ENCODE measurements at places on chromosomes 1 and 21. TPM values are rescaled to one million over a fixed set of nuclear protein-coding genes. Genes with fewer than 3 reads are reported as not detected.
A peak's percentile ranks its signal among the peaks of the same experiment; 100 is the strongest.

DNA sequence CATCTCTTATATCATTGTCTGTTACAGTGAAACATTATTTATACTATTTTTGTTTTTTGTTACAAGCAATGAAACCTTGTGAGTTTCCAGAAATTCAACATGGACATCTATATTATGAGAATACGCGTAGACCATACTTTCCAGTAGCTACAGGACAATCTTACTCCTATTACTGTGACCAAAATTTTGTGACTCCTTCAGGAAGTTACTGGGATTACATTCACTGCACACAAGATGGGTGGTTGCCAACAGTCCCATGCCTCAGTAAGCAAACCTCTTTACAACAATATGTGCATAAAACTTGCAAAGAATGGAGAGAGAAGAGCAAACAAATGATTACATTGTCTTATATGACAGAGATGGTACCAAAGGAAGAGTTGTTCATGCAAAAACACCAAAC, 22.4 kb downstream of the CFHR4 start:
- DNase-seq: peak; percentile 2

GRCh38 chr1:208007319-208007937, 96.5 kb upstream of the CD34 start:
- no peak for DNase-seq

DNA sequence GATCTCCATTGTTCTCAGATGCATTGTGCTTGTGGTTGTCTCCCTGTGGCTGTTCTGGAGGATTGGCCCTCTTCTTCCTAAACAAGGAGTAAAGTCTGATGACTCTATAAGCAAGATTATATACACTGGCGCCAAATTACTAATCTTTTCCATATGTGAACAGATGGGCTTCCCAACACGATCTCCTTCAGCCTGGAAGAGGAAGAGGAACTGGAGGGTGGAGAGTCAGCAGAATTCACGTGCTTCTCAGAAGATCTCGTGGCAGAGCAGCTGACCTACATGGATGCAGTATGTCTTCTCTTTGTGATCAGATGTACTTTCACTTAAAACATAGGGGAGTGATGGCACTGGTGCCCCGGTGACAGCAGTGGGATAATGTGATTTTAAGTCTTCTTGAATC, 78.7 kb downstream of the RGL1 start:
- DNase-seq: no peak

DNA sequence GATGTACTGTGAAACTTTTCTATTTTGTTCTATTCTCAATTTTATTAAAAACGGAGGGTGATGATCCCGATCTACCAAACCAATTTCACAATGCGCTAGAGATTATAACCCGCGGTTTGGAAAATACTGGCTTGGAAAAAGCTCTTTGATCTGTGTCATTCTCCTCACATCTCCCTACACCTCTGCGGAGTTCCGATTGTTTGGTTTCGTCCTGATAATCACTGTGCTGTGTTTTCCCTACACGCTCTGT, 536 bp upstream of the ABCD3 start:
- DNase-seq: no peak

DNA sequence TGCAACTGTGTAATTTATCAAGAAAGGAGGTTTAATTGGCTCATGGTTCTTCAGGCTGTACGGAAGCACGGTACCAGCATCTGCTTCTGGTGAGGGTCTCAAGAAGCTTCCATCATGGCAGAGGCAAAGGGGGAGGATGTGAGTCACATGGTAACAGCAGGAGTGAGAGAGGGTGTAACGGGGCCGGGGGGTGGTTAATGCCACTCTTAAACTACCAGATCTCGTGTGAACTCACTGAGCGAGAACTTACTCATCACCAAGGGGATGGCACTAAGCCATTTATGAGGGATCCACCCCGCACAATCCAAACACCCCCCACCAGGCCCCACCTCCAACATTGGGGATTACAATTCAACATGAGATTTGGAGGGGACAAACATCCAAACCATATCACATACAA, 21.0 kb upstream of the IFFO2 start:
- no peak for DNase-seq

Gene ATP1A2
- total RNA-seq: not detected

Gene ATAD3C
- under 0.01 TPM for total RNA-seq

DNA sequence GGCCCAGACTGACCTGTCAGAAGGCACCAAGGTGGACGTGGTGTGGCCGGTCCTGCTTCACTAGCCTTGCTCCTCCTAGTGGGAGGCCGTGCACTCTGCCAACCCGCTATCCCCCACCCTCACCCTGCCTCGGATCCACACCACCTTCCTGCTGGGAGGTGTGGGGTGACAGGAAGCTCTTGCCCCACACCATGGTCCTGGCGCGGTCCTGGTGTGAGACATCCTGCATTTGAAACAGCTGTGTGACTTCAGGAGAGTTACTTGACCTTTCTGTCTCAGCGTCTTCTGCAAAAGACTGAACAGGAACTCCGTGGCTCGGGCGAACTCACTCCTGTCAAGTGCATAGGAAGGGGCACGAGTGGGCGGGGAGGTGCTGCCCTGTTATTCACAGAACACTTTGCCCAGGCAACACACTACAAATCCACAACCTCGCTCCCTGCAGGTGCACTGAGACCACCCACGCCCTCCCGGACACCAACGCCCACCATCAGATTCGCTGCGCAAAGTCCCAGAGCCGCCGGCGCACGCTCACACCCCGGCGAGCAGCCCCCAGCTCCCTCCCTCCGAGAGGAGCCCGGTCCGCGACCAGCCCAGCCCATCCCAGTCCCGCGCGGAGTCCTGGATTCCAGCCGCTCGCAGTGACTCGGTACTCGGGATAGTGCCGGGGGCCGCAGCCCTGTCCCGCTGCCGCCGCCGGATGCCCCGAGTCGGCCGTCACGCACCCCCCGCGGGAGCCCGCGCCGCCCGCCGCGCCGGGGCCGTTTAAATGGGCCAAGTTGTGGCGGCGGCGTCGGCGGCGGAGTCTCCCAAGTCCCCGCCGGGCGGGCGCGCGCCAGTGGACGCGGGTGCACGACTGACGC, at the start of gene SAMD11:
TSS of gene SAMD11 (plus strand) at position 793 of the 860 bp plus-strand sequence. CDS start 509 bp downstream, outside the sequence.
- no peak for DNase-seq

Gene S100A2
- total RNA-seq: 392 TPM

DNA sequence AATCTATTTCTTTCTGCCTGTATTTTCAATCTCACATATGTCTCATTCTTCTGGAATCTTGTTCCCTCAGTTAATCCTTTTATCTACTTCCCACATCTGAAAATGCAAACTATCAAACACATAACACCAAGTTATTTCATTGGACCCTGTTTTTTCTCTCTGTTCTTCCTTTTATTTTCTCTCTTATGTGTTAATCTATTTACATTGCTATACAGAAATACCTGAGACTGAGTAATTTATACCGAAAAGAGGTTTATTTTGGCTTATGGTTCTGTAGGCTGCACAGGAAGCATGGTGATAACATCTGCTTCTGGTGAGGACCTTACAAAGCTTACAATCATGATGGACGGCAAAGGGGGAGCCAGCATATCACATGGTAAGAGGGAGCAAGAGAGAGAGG, 247.6 kb downstream of the TGFB2 start:
- DNase-seq: peak; percentile 41
